ENCODE measurements at places on chromosomes 11 and 22.
A peak's percentile ranks its signal among the peaks of the same experiment; 100 is the strongest.

DNA sequence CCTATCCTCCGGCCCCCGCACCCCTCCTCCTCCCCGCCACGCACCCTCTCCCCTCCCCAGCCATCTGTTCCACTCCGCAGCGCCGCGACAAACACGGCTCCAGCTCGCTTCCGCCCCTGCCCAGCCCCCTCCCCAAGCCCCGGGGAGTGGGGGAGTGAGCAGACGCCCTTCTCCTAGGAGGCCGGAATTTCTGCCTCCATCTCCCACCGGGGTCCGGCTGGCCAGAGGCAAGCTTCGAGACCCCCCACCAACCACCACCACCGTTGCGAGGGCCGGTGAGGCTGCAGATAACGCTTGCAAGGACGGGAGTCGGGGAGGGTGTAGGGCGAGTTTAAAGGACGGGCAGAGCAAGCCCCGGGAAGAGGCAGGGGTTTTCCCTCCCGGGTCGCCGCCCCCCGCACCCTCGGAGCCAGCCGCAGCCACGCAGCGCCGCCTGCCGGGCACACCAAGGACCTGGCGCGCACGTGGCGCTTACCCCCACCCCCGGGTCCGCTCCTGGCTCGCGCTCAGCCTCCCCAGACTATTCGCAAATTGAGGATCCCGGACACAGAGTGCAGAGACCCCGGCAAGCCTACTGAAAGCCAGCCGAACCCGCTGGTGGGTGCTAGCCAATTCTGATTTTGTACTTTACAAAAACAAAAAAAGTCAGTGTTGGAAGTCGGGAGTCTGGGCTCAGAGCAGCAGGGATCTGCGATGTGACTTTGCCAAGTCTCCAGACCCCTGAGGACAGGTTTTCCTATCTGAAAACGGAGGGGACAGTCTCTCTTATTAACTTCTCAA is 22.6 kb downstream of the RTN4RL2 start:
- DNase-seq: no peak

DNA sequence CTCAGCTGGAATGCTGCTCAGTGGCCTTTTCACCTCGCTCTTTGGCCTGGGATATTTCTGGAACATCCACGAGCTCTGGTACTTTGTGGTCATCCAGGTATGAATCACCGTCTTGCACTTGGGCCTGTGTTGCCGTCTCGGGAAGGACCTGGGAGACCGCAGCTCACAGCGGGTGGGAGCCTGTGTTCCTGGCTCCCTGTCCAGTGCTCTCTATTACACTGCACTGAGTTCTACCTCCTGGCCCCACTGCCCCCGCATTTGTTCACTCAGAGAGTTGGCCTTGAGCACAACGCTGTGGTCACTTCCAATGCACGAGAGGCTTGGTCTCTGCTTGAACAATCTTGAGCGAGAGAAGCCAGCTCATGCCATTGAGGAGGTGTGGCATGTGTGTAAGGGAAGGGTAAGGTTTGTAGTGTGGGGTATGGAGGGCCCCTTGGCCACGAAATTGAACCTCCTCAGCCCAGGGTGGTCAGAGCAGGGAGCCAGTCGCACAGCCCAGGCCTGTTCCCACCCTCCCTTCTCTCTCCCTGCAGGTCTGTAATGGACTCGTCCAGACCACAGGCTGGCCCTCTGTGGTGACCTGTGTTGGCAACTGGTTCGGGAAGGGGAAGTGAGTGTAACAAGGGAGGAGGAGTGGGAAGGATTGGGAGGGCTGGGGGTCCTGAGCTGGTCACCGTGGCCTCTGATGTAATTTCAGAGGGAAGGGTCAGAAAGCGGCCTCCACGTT is 16.2 kb downstream of the SLC37A2 start:
- no peak for DNase-seq

GRCh38 chr11:61778920-61779650 is 13.3 kb downstream of the TMEM258 start:
- no peak for DNase-seq

DNA sequence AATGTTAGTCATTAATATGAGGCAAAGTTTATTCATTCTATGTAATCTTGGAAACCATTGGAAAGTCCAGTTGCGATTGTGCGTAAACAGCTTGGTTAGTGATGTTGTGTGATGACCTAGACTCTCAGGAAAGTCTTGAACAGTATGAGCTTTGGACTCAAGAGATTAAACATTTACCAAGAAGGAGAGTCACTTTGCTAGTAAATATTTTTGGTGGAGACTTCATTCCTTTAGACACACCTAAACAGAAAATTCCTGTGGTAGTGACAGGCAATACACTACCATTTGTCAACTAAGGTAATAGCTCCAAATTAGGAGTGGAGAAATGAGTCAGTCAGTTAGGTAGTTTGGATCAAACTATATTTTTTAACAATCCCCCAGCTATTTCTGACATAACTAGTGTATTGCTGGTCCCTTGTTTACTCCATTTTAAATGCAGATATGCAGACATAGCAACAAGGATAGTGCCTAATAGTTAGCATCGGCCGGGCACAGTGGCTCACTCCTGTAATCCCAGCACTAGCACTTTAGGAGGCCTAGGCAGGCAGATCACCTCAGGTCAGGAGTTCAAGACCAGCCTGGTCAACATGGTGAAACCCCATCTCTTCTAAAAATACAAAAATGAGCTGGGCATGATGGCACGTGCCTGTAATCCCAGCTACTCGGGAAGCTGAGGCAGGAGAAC is 89.3 kb downstream of the ARHGAP42 start:
- DNase-seq: peak; percentile 100

- DNase-seq: no peak
Observed at GRCh38 chr11:130380778-130381177, 47.6 kb downstream of the ADAMTS8 start.

- DNase-seq: no peak
Observed at GRCh38 chr11:1349327-1350041, 40.1 kb upstream of the TOLLIP start.

- peak; percentile 36 for DNase-seq
Observed at GRCh38 chr11:8025816-8026215, 38.7 kb downstream of the EIF3F start.

DNA sequence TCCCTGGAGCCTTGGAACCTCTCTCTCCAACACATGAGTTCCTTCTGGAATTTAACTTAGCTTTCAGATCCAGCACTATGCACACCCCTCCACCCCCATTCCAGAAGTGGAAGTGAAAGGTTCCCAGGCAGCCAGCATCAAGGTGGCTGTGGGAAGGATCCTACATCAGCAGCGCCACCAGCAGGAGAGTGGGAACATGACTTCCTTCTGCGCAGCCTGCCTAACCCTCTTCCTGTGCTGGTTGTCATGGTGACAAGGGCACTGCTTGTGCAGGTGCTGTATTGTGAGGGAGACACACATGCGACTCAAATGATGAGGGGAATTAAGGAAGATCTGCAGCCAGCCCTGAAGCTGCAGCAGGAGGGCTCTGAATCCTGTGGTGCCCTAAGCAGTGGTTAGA is 904.5 kb upstream of the API5 start:
- DNase-seq: no peak

DNA sequence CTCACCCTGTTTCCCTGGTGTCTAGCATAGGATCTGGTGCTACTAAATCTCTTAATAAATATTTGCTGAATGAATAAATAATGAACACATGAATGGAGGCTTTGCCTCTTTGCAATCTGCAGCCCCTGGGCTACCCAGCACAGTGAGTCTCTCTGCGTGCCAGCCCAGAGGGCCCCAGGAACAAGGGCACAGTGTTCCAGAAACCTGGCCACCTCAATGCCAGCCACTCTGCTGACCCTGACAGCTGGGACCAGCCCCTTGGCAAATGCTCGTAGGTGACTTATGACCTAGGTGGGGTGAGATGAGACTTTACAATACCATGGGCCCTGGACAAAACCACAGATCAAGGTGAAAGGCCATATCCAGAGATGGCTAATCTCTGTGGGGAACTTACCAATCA is 31.6 kb downstream of the UQCR10 start:
- no peak for DNase-seq

DNA sequence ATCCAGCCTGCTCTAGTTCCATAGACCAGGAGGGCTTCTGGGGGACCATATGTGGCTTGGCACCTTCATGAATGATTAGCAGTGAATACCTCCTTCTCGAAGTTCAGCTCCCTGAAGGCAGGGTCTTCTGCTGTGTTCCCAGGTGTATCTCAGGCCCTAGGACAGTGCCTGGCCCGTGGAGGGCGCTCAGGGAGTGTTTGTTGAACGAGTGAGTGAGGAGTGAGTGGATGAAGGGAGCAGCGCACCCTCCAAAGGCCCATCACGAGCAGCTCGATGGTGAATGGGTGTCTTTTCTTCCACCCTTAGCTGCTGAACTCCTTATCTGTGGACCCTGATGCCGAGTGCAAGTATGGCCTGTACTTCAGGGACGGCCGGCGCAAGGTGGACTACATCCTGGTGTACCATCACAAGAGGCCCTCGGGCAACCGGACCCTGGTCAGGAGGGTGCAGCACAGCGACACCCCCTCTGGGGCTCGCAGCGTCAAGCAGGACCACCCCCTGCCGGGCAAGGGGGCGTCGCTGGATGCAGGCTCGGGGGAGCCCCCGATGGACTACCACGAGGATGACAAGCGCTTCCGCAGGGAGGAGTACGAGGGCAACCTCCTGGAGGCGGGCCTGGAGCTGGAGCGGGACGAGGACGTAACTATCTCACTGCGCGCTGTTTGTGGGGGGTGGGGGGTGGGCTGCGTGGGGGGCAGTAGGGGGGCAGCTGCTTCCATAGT is 9.5 kb downstream of the ANO1 start:
- DNase-seq: no peak

- no peak for DNase-seq
Observed at GRCh38 chr11:132913886-132914285, 618.4 kb downstream of the OPCML start.

- no peak for DNase-seq
Observed at GRCh38 chr22:27171212-27171611, 513.8 kb downstream of the MIAT start.

- DNase-seq: no peak
Observed at GRCh38 chr11:33861386-33861785, 30.5 kb downstream of the LMO2 start.

- no peak for DNase-seq
Observed at GRCh38 chr22:38214302-38215056, 12.7 kb downstream of the MAFF start.

DNA sequence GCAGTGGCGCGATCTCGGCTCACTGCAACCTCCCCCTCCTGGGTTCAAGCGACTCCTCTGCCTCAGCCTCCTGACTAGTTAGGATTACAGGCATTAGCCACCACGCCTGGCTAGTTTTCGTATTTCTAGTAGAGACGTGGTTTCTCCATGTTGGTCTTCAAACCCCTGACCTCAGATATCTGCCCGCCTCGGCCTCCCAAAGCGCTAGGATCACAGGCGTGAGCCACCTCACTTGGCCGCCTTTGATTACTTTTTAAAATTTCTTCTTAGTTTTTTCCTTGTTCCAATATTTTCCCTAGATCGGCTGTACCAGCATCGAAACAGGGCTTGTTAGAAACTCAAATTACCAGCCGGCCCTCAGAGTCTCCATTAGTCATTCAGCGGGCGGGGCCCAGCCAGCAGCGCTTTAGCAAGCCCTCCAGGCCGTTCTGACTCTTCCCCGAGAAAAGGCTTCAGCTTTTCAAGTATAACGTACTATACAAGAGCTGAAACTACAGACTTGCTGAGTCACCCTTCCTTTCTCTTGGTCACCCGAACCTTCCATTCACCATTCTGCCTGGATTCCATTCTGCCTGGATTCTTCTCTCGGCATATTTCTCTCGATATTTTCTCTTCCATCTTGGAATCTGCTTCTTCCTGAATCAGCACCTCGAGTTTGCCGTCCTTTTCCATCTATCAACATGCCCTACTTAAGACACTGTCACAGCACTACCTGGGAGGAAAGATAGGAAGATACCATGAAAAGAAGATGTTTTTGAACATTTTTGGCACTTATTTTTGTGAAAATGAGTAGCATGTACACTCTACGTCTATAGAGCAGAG is 6.7 kb upstream of the CAPRIN1 start:
- peak; percentile 75 for DNase-seq

GRCh38 chr11:113332638-113333329 is 18.4 kb downstream of the TTC12 start:
- DNase-seq: no peak

DNA sequence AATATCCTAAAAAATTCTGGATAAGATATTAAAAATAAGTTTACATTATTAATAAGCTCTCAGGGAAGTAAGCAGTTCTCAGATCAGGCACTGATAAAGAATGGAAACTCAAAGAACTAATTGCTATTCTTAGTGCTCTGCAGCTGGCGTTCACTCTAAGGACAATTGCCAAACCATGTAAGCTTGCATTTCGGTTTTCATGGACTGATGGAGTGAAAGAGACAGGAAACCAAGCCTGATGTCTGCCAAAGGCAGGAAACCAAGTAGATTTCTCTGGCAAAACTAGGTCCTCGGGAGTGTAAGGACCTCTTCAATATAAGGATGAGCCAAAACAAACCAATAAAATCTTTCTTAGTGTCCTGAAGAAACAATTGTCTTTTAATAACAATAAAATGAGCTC is 355.2 kb downstream of the RAB38 start:
- no peak for DNase-seq

- no peak for DNase-seq
Observed at GRCh38 chr22:39524089-39524752, 3.9 kb downstream of the ATF4 start.

GRCh38 chr11:77127920-77128691 is at the start of gene MYO7A:
MYO7A (plus strand) TSS chr11:77128246; CDS start chr11:77130635, 2,389 bp downstream.
- no peak for DNase-seq

DNA sequence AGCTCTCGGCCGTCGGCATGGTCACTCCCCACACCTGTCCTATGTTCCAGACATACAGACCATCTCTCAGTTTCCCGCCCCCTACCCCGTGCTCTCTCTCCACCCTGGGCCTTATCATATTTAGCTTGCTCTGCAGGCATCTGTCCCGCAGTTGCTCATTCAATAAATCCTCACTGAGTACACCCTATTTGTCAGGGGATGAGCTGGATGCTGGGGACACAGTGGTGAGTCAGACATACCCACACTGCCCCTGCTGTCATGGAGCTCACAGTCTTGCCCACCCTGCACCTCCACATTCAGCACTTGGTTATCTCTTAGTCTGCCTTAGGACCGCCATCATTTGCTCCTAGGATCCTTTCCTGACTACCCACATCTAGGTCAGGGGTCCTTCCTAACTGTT is 313.8 kb downstream of the LARGE1 start:
- no peak for DNase-seq

DNA sequence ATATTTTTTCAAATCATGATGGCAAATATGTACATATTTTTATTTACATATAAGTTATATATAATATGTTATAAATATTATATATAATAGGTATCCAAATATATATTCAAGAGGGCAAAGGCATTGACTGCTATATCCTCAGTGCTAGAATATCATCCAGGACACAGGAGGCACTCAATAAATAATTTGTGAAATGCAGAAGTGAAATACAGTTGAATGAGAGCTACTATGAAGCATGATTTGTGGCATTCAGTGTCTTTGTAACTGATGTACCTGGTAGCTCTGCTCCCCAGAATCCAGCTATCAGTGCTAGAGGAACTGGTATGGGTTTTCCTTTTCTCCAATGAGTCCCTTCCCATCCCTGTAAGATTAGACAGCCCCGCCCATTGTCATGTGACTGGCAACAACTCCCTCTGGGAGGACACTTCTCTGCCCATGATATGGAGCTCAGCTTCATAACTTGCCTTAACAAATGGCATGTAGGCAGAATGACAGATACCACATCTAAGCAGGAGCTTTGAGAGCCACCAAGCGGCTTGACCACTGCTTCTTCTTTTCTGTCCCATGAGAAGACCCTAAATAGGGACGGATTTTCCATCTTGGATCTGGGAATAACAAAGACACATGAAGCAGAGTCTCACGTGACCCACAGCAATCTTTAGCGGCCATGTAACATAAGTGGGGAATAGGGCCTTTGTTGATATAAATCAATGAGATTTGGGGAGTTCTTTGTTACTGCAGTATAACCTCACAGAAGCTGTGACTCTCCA is 10.2 kb upstream of the CD82 start:
- no peak for DNase-seq
